Stimulated activated CD4-positive, alpha-beta T cell treated with anti-CD3 and anti-CD28 coated beads, Interleukin-4, amount 100 ng/mL, for 24 hours (primary cell): ENCODE measurements at places on chromosomes 7 and 10.
A peak's percentile ranks its signal among the peaks of the same experiment; 100 is the strongest.

DNA sequence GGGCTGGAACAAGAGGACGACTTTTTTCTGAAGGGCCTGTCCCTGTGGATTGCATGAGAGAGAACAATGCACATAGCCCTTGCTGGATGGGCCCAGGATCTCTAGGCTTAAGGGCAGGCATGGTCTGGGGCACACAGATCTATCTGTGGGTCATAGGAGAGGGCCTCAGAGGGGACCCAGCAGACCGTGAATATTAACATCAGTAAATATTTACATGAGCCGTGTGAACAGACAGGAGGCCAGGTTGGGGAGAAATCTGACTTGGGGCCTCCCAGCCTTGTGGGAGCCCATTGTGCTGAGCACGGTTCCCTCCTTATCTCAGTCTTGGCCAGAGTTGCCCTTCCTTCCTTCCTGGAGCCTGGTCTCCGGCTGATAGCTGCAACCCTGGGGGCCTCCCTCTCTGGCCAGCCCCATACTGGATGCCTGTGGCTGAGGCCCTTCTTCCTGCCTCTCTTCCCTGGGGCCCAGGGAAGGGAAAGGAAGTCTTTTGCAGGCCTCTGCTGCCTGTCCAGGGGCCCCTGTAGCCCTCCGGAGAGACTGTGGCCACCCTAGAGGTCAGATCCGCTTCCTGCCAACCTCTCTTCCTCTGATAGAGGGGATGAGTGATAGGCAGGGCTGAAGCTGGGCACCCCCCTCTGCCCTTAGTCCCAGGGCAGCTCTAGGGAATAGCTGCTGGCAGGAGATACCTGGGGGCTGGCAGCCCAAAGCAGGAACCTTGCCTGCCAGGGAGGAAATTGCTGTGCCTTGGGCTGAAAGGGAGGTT is 44.5 kb upstream of the TRIM8 start:
- no peak for DNase-seq

DNA sequence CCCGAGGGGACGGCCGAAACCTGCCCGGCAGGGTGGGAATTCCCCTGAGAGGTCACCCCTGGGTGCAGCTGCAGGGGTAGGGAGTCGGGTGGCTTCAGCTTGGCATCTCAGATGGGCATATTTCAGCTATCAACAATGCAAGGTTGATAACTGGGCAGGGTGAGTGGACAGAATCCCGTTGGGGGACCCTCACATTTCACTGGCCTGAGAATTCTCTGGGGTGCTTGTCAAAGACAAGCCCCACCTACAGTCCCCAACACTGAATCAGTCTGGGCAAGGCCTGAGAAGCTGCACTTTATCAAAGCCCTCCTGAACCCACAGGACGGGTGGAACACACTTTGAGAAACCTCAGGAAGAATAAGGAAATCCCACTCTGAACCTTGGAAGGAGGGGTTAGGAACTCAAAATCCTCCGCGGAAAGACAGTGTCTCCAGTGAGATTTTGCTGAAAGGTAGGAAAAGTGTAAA is 3.1 kb downstream of the RGS10 start:
- DNase-seq = no peak

- DNase-seq = no peak
Measured at GRCh38 chr7:18846765-18847215, 270.6 kb downstream of the TWIST1 start.

GRCh38 chr7:33590916-33591315 is 314.4 kb upstream of the BMPER start:
- no peak for DNase-seq

DNA sequence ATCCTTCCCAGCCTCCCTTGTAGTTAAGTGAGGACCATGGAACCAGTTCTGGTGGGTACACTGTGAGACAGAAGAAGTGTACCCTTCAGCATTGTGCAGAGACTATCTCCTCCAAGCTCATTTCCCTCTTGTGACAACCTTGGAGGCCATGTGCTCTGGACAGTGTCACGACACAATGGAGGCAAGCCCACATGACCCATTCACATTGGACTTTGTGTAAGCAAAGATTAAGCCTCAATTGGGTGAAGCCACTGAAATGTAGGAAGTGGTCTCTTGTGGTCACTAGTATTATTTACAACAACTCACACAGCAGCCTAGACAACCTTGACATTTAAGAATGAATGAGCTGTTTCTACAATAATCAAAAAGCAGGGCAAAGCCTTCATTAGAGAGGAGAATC is 124.2 kb downstream of the INHBA start:
- no peak for DNase-seq

GRCh38 chr10:22570733-22571430 is 143.5 kb downstream of the PIP4K2A start:
- DNase-seq = peak; percentile 30

DNA sequence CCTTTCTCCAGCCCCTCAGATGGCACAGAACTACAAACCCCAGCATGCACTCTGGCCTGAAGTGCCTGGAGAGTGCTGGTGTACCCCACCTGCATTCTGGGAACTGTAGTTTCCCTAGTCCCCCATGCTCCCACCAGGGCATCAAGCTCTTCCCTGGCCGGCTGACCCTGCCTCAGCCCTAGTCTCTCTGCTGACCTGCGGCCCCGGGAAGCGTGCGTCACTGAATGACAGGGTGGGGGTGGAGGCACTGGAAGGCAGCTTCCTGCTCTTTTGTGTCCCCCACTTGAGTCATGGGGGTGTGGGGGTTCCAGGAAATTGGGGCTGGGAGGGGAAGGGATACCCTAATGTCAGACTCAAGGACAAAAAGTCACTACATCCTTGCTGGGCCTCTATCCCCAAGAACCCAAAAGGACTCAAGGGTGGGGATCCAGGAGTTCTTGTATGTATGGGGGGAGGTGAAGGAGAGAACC is 2.1 kb downstream of the NOS3 start:
- DNase-seq = no peak

- no peak for DNase-seq
Measured at GRCh38 chr10:124171561-124171960, 78.2 kb upstream of the CHST15 start.

DNA sequence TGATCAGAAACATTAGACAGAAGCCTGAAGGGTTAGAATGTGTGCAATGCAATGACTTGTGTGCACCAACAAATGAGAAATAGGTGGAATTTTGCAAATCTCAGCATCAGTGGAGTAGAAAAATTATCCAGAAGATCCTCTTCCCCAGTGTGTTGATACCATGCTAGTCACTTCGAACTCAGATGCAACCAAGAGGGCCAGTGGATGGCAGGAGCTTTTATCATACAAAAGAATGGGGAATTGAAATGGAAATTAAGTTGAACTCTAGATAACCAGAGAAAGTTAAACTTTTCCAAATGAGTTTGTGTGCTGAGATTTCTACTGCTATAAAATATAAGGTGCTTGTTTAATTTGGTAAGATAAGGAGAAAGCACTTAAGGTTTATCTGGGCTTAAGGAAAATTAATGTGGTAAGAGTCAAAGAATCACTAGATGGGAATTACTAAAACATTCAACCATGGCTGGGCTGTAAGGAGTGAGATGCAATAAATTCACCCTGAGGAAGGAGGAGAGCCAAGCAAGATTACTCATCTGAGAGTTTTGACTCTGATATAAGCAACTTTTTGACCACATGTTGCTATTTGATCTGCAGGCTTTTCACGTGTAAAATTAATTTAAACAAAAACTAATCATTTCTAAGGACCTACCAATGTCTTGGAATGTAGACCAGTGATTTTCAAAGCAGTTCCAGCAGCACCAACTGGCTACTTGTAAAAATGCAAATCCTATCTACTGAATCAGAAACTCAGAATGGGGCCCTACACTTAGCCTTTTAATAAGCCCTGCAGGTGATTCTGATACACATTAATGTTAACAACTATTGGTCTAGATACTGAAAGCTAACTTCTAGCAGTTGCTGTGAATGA is 113.2 kb downstream of the CDC14C start:
- DNase-seq = no peak

DNA sequence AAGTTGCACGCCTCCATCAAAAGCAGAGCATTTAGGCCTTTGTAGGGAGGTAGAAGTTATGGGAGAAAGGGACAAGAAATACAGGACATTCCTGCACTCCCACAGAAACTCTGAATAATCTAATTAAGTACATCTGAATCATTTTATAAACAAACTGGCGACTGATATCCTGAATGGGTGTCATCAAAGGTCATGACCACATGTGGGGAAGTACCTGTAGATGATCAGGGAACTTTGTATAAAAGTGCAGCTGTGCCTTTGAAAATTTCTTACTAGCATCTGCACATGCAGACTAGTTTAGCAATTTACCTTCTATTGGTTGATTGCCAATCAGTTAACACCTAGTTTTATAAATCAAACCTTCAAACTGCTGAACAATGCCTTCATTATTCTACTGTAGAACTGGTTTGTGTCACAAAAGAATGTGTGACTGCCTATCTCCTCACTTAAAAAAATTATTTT is 17.1 kb downstream of the STEAP4 start:
- no peak for DNase-seq
